Right lobe of liver (tissue), 6 donors: ENCODE measurements at places on chromosomes 6 and 20.

DNA sequence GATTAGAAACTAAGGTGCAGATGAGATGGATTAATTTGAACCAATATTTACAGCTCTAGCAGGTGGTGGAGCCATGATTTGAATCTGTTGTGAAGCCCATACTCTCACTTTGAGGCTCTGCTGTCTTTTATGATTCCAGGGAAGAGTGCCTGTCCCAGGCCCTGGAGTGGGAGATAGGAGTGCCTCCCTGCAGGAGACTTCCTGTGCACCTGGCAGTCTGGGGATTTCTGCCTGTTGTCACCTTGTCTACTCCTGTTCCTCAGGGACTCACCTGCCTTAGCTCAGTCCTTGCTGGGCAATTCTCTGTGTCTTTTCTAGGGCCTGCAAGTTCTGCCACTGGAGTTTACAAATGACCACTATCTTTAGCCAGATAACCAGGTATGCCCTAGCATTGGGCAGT, 46.3 kb downstream of the SCAND1 start:
- DNase-seq, result no peak

GRCh38 chr6:10411971-10412460, 2.9 kb downstream of the TFAP2A start:
- peak; percentile 55 for DNase-seq

DNA sequence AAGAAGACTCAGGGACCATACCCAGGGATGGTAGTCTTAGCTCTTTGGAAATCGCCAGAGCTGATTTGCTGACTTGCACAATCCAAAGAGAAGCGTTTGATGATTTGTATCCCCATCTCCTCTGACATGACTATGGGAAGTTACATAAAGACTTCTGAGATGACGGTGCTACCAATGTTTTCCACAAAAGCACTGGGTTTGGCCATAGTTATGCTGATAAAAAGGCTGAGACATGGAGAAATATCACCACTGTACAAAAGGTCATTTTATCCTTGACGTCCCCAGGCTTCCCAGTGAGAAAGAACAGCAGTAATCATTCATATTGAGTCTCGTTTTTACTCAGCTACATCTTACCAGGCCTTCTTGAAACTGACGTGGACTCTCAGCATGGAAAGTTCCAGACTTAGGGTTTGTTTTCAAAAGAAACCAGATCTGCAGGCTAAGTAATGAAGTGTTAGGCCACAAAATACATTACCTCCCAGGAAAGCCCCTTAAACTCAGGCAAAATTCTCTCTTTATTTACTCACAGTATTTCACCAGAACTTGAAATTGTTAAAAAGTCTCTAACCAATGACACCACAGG, 370.3 kb upstream of the JARID2 start:
- no peak for DNase-seq

DNA sequence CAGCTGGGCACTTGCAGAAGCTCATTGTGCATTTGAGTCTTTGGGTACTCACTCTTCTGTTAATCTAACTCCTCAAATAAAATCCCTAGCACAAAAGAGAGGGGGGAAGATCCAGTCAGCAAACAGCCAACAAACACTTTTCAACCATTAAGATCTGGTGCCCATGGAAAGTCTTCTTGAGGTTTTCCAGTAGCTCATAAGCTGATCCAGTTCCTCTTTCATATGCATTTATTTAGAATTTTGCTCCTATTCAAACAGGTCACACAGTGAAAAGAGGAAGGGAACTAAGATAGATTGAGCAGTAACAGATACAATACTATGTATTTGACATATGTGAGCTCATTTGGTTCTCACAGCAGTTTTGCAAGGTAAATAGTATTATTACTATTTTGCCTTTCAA, 38.6 kb downstream of the HLA-DPB1 start:
- DNase-seq, result no peak

DNA sequence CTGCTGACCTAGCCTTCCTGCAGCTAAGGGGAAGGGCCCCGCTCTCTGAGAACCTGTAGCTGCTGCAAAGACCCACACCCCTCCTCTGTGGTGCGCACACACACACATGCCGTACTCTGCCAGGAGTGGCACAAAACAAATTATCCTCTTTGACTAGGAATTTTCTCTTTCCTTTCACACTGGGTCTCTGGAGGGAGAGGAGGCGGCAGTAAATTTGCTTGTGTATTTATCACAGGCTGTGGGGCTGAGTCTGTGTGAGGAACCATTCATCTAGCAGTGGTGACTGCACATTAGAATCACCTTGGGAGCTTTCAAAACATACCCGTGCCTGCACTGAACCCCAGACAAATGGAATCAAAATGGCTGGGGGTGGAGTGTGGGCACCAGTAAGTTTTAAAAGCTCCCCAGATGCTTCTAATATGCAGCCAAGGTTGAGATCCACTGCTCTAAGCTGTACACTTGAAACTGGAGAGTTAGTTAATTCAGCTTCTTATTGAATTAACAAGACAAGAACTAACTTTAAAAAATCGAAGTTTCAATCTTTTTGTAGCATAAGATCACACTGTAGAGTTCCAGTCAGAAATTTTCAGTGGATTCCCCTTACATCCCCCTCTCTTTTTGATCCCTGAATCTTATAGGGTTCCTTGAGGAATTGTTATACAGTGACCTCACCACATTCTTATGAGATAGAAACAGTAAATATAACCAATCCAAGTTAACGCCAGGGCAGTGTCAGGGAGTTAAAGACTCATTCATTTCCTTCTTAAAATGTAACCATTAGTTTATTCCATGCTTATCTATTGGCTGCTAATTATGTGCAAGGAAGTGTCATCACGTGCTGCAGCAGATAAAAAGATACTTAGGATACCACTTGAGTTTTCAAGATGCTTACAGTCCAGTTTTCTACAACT, 29.8 kb upstream of the GMDS start:
- no peak for DNase-seq

DNA sequence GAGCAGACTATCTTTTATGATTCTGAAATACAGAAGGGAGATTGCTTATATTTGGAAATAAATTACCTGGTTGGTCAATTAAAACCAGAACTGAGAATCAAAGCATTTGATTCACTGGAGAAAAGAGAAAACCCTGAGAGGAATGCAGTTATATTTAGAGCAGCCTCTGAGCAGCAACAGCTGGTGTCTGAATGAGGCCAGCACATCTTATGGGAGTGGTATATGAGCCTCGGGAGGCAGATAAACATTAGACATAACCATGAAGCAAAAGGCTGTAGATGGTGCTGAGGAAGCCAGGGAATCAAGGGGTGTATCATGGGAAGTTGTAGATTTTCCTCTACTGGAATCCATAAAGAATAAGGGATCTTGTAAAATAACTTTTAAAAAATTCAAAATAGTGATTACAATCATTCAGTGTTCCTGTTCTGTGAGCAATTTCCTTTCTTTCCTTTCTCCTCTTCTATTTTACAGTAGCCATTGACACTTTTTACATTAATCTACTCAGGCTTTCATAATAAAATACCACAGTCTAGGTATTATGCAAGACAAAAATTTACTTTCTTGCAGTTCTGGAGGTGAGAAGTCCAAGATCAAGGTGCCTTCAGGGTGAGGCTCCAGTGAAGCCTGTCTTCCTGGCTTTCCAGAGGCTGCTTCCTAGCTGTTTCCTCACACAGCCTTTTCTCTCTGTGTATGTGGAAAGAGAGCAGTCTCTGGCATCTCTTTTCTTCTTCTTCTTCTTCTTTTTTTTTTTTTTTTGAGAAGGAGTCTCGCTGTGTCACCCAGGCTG, 32.8 kb upstream of the ENPP5 start:
- no peak for DNase-seq

- no peak for DNase-seq
Measured at GRCh38 chr6:45898941-45899682, 116.5 kb downstream of the CLIC5 start.

- no peak for DNase-seq
Measured at GRCh38 chr6:128029826-128030225, 129.0 kb upstream of the THEMIS start.

DNA sequence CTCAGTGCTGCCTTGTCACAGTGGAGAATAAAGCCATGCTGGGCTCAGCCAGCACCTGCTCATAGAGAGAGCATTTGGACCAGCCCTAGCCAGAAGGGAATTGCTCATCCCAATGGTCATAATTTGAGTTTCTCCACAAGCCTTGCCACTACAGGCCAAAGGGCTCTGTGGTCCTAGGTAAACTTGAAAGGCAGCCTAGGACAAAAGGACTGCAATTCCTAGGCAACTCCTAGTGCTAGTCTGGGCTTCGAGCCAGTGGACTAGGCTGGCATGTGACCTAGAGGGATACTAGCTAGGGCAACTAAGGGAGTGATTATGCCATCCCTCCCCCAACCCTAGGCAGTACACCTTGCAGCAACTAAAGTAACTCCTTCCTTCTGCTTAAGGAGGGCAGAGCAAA, 516.2 kb downstream of the BCKDHB start:
- DNase-seq, result peak; percentile 70

DNA sequence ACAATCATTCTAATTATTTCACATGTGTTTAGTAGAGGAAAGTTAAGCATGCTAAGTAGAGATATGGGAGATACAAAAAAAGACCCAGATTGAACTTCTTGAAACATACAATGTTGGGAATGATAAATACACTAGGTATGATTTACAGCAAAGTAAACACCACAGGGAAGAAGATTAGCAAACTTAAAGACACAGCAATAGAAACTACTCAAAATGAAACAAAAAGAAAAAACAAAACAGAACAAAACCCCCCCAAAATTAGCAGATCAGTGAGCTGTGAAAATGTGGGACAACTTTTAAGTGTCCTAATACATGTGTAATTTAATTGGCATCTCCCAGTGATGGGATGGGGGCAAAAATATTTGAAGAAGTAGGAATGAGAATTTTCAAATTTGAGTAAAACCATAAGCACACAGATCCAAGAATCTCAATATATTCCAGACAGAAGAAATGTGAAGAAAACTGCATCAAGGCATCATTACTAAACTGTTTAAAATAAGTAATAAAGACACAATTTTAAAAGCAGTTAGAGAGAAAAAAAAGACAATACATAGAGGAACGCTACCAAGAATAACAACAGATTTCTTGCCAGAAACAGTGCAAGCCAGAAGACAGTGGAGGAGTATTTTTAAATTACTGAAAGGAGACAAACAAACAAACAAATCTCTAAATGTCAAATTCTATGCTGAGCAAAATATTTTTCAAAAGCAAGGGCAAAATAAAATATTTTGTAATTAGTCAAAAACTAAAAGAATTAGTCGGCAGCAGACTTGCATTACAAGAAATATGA, 473.7 kb downstream of the QKI start:
- DNase-seq, result no peak

DNA sequence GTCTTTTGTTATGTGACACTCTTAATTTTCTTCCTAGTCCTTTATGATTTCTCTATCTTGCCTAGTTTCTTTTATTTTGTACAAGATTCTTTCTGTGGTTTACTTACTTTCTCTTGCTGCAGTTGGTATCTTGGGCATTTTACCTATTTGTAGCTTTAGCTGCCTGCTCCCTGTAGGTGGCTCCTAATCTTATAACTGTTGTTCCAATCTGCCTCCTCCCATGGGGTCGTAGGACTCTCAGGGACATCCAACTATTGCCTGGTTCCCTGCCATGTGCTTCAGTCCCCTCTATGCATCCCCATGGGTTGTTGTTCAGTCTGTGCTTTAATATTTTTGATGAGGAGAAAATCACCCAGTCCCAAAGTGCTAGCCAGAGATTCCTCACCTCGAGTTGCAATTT, 31.4 kb downstream of the RIN2 start:
- DNase-seq, result no peak

DNA sequence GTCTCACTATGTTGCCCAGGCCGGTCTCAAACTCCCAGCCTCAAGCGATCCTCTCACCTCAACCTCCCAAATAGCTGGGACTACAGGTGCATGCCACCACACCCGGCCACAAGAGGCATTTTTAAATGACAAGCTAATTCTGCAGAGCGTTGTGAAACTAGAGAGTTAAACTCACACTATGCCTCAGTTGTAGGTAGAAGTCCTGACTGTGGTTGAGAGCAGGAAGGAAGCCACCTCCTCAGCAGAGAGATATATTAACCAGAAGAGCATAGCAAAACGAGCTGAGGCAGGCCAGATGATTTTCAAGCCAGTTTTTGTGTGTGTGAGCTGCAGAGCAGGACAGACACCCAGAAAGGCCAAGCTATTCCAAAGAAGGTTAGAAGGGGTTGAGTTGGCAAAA, 150.3 kb downstream of the MBOAT1 start:
- no peak for DNase-seq

DNA sequence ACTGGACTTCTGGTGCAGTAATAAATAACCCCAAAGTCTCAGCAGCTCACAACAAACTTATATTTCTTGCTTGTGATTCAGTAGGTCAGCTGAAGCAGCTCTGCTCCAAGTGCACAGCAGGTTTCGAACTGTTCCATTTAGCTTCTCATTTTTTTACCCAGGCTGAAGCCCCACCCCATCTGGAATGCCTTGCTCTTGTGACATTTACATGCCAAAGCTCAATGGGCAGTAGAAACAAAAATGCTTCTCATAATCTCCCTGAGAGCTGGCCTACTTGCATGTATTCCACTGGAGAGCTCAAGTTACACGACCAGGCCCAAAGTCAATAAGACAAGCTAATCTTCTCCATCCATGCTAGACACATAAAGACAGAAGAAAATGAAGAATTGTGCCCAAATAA, 165.2 kb downstream of the HAO1 start:
- no peak for DNase-seq

DNA sequence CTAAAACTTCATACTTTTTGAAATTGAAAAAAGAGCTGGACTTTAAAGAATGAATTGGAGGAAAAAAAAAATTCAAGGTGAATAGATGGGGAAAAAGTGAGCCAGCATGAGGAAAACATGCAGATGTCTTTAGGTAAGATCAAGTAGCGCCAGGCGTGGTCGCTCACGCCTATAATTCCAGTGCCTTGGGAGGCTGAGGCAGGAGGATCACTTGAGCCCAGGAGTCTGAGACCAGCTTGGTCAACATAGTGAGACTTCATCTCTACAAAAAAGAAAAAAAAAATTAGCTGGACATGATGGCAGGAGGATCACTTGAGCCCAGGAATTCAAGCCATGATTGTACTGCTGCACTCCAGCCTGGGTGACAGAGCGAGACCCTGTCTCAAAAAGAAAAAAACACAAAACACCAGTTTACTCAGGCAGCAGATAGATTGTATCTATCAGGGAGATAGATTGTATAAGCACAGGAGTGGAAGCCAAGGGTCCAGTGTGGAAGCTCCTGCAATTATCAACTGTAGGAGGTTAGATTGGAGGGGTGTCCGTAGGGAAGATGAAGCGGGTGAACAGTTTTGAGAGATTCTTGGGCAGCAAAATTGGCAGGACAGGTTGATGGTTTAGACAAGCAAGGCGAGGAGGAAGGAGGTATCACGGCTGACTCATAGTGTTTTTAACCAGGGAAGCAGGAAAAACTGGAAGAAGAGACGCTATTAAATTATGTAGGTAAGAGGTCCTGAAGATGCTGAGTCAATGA, 97.6 kb upstream of the ZNF217 start:
- DNase-seq, result no peak

DNA sequence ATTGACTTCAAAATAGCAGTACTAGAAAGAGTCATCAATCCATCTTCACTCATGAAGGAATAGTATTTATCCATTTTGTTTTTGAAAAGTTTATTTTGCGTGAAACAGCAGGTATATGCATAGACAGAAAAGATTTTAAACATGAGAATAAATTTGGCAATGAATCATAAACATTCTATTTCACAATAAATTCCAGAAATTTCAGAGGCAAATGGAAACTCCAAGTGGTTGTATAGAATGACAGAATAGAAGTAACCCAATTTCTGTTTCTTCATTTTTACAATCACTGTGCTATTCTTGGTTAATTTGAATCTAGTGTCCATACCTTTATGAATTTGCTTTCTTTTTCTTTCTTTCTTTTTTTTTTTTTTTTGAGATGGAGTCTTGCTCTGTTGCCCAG, 173.0 kb upstream of the ECI2 start:
- DNase-seq, result no peak
